Memory B cell (primary cell): ENCODE measurements at places on chromosomes 16 and 17.
A peak's percentile ranks its signal among the peaks of the same experiment; 100 is the strongest.

GRCh38 chr17:2271985-2272702, 31.4 kb downstream of the SMG6 start:
- H3K4me1 ChIP-seq, result no peaks in the 10 kb centered on the region
- H3K4me3 ChIP-seq, result no peak overlapping the region
- H3K36me3 ChIP-seq, result peaks cover 8% of the 10 kb centered on the region
- no peak overlapping the region for H3K27ac ChIP-seq
- no peak for DNase-seq

DNA sequence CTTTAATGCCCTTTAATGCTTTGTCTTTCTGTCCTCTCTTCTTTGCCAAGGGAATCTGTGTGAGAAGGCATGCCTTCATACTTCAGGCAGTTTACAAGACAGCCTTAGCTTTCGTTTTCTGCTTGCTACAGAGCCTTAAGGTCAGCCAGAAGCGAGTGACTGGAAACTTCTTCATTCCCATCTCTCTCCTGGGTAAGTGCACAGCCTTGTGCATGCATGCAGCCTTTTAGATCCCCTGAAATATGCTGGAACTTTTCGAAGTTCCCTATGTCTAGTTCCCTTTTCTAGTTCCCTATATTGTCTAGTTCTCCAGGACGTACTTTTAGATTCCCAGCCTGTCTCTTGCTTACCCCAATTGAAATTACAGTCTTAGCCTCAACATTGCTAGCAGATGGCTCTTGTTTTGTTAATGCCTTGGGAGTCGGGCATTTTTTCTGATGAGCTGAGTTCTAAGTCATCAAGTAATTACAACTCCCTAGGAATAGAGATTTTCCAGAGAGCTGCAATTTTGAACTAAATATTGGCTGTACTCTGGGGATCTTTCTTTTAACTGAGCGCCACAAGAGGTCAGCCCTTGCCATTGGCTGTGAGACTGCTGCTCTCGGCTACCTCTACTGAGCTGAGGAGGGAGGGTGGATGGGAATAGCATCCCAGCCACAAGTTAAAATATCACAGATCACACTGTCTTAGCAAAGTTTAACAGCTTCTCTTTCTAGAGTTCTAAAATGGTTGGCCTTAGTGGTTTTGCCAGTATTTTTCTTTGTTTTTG, 22.7 kb upstream of the PPM1D start:
- no peaks in the 10 kb centered on the region for H3K27me3 ChIP-seq
- H3K4me1 ChIP-seq, result peaks cover 3% of the 10 kb centered on the region
- peak overlapping the region; percentile 15 for H3K4me3 ChIP-seq
- H3K36me3 ChIP-seq, result peaks cover 2% of the 10 kb centered on the region
- DNase-seq, result no peak
- H3K27ac ChIP-seq, result no peak overlapping the region

DNA sequence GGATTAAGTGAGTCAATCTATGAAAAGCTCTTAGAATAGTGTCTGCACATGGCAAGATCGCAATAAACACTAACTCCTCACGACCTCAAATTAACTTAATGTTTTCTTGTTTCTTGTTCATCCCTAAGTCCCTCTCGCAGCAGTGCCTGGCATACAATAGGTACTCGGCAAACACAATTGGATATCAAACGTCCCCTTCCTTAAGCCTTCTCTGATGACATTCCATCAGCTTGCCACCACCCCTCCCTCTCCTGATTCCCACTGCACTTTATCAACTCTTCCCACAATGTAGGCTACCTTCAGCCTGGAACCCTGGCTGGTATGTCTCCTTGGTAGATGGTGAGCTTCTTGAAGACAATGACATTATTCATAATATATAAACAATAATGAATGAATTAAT, 33.3 kb downstream of the CCDC42 start:
- no peak for DNase-seq
- H3K36me3 ChIP-seq, result no peaks in the 10 kb centered on the region
- H3K27me3 ChIP-seq, result peaks cover 19% of the 10 kb centered on the region
- no peak overlapping the region for H3K27ac ChIP-seq

- H3K36me3 ChIP-seq, result peaks cover 5% of the 10 kb centered on the region
- DNase-seq, result no peak
- H3K27ac ChIP-seq, result peak overlapping the region; percentile 83
These were observed 1.6 kb downstream of the CHD9 start for GRCh38 chr16:53056392-53056881.

DNA sequence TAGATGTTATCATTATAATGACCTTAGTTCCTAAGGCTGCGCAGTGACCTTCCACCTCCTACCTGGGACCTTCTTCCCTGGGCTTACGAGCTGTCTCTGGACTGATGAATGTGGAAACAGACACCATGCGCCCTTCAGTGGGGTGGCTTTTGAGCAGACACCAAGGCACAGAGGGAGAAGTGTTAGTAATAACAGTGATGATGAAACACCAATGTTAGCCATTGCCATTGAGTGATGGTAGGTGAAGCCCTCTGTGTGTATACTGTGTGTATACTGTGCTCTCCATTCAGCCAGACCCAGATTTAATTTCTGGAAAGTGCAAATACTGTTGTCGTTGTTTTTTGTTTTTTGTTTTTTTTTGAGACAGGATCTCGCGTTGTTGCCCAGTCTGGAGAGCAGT, 44.5 kb downstream of the CLEC16A start:
- peaks cover 22% of the 10 kb centered on the region for H3K4me1 ChIP-seq
- H3K4me3 ChIP-seq, result no peak overlapping the region

GRCh38 chr17:47686276-47686635, 7.7 kb upstream of the TBKBP1 start:
- peaks cover 2% of the 10 kb centered on the region for H3K4me1 ChIP-seq
- no peaks in the 10 kb centered on the region for H3K27me3 ChIP-seq
- no peak overlapping the region for H3K27ac ChIP-seq
- no peak for DNase-seq
- H3K36me3 ChIP-seq, result peaks cover 22% of the 10 kb centered on the region

DNA sequence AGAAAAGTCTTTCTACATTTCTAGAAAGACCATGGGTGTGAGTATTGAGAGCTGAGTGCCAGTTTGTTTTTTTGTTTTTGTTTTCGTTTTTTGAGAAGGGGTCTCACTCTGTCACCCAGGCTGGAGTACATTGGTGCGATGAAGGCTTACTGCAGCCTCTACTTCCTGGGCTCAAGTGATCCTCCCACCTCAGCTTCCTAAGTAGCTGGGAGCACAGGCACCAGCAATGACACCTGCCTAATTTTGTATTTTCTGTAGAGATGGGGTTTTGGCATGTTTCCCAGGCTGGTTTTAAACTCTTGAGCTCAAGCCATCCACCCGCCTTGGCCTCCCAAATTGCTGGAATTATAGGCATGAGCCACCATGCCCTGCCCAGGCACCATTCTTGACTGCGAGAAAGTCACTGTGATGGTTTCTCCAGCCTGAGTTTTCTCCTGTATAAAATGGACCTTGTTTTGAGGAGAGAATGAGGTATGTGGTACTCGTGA, 673.8 kb downstream of the MAF start:
- no peaks in the 10 kb centered on the region for H3K4me1 ChIP-seq
- DNase-seq, result no peak
- H3K36me3 ChIP-seq, result peaks cover 4% of the 10 kb centered on the region
- peaks cover 4% of the 10 kb centered on the region for H3K27me3 ChIP-seq

DNA sequence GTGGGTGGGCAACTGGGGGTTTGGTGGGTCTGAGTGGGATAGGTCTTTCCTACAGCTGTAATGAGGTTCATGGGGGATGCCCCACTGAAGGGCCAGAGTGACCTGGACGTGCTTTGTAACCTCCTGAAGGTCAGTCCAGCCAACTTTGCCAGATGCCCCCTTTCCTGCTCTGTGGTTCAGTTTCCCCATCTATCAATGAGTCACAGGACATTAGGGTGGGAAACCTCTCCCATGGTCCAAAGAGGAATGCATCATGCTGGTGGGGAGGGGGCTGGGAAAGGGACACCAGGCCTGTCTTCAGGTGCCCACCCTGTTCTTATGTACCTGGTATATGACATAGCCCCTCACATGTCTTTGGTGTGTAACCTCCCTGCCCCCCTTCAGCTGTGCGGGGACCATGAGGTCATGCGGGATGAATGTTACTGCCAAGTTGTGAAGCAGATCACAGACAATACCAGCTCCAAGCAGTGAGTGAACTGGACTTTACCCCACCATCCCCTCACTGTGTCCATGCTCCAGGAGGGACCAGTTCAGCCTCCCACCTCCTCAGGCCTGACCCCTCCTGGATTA, 24.0 kb upstream of the ALKBH5 start:
- peaks cover 16% of the 10 kb centered on the region for H3K4me1 ChIP-seq
- no peak overlapping the region for H3K27ac ChIP-seq
- no peaks in the 10 kb centered on the region for H3K27me3 ChIP-seq
